Activated naive CD8-positive, alpha-beta T cell treated with anti-CD3 and anti-CD28 coated beads for 36 hours (primary cell): ENCODE measurements at places on chromosomes 5 and 9.
A peak's percentile ranks its signal among the peaks of the same experiment; 100 is the strongest.

DNA sequence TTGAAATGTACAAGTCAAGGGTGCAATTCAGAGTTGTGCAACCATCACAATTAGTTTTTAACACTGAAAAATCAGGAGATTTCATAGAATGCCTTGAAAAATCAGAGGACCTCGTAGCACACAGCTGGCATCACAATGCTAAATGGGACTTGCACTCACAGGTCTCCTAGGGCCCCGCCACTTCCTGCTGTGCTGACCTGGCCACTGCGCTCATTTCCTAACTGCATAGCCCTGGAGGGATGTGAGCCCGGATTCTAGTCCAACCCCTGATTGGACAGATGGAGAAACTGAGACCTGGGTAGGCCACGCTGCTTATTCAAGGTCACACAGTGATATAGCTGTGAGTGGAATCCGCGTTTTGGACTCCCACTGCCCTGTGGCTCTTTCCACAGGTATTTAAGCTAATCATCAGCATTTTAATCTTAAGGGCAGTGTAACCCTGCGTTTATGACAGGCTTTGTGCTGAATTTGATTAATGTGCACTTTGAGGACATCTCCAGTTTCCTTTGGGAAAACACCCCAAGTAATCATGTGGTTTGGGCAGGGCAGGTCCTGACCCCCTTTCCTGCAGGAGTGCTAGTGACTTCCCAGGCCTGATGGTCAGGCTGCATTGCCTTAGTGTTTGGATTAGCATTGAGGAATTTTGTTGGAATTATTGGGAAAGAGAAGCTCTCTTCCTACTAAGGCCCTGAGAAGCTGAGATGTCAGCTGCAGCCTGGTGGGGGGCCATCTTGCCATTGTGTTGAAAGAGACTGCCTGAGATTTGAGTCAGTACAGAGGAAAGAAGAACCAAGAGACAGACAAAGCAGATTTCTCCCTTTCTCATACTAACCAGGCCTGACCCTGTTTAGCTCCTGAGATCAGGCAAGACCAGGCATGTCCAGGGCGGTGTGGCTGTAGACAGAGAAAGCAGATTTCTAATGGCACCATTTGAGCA, 36.2 kb downstream of the STC2 start:
- no peak for DNase-seq

DNA sequence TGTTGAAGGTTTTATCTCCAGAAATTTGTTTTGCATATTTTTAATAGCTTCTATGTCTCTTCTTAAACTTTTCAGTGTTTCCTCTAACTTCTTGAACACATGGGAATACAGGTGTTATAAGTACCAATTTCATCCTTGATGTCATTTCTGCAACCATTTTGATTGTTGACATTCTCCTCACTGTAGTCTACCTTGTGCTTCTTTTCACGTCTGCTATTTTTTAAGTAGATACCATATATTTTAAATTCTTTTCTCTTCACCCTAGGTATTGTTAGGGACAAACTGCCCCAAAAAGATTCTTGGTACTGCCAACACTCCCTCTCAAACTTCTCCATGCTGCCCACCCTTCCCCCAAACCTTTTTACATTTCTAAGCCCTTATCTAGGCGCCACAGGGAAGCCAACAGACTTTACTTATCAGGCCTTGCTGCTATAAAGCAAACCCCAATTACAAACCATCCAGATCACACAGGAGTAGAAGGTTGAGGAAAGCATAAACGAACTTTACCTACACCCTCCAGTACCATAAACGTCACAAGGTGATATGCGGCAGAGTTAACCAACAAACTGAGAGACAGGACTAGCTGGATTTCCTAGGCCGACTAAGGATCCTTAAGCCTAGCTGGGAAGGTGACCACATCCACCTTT, 1165.3 kb downstream of the TAF11L14 start:
- no peak for DNase-seq

- no peak for DNase-seq
Observed at GRCh38 chr5:37448941-37449340, 69.8 kb downstream of the WDR70 start.

- DNase-seq = no peak
Observed at GRCh38 chr5:119358901-119359603, 3.2 kb downstream of the TNFAIP8 start.

GRCh38 chr9:112020680-112021596, 124.3 kb downstream of the UGCG start:
- DNase-seq = no peak

DNA sequence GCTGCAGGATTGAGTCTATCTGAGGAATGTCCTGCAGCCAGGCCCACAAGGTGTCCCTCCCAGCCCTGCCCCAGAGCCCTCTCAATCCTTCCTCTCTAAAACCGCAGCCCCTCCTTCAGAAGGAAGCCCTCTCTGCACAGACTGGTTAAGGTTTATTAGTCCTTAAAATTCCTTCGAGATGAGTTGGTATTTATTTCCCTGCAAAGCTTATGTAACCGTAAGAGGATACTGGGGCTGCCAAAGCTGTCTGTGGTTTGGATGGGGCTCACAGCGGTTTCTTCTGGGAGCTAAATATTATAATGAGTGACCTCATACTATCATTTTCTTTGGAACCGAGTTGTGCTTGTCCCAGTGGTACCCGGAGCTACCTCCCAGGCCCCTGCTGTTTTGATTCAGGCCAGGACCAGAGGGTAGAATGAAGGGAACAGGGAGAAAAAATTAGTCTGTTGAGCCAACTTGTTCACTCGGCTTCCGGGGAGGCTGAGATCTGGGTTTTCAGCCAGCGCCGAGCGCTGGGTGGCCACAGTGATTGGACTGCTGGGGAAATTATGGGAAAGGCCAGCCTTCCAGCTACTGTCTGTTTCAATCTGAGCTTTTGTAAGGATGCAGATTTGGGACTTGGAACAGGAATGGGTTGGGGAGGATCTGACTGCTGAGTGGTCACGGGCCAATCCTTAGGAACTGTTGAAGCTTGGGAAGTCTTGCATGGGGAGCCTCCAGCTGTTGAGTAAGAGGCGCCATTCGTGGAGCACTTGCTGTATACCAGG, 107.5 kb downstream of the NDFIP1 start:
- DNase-seq = no peak

DNA sequence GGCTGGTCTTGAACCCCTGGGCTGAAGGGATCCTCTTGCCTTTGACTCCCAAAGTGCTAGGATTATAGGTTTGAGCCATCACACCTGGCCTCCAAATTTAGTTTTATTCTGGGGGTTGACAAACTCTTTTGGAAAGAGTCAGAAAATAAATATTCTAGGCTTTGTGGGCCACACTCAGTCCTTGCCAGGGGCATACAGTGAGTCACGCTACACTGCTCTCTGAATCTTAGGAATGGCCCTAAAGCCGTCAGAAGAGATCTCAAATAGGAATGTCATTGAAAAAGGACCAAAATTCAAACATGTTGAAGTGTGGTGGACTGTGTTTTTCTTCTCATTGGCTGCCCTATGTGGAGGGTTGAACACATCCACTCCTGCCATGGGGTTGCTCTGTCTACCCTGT, 127.7 kb upstream of the BASP1 start:
- DNase-seq = no peak

DNA sequence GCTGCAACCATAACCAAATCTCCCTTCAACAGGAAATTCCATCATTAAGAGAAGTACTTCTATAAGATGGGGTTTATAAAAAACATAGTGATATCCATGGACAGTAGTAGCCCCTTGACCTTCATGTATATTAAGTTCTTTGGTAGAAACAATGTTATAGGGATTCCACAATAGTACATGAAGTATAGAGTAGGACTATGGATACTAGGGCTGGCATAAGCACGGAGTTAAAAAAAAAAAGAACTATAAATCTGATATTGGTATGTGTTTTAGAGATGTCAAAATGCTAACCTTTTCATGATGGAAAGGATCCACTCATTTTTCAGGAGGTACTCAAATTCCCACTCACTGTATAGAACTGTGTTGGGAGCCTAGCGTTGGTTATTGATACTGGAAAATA, 337.6 kb downstream of the FGF10 start:
- no peak for DNase-seq

DNA sequence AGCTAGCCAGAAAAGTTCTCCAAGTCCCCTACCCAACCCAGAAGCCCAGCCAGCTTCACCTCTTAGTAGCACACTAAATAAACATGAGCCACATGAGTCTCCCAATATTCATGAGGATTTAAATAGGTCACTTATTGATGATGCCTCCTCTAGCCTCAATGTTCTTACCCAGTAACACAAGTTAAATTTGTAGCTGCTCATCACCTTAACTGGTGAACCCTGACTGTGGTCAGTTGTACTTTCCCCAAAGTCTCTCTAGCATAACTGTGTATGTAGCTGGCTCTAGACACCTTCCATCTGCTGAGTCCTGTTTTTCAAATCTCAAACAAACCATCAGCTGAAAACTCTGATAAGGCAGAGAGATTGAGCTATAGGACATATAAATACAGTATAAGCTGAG, 100.3 kb upstream of the ELAVL2 start:
- no peak for DNase-seq

- DNase-seq = no peak
Observed at GRCh38 chr5:95940758-95941682, 20.6 kb downstream of the ELL2 start.

DNA sequence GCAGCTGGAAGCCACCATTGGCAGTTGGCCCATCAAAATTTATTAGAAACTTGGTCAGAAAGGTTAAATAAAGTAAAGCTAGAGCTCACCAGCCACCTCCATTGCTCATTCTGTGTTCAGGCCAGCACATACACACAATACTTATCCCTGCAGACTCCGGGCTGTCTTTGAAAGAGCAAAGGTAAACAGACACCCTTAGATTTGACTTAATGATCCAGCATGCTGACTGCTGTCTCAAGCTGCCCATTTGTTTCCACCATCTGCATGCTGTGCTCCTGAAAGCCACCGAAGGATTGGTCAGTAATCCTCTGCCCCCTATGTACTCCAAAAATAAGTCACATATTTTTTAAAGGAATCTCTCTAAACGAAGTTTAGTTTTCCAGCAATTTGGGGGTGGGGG, 1059.8 kb upstream of the DMAC1 start:
- no peak for DNase-seq

- DNase-seq = no peak
Observed at GRCh38 chr9:74006935-74007334, 490.2 kb upstream of the RORB start.

- no peak for DNase-seq
Observed at GRCh38 chr5:130050585-130050984, 146.3 kb downstream of the CHSY3 start.

DNA sequence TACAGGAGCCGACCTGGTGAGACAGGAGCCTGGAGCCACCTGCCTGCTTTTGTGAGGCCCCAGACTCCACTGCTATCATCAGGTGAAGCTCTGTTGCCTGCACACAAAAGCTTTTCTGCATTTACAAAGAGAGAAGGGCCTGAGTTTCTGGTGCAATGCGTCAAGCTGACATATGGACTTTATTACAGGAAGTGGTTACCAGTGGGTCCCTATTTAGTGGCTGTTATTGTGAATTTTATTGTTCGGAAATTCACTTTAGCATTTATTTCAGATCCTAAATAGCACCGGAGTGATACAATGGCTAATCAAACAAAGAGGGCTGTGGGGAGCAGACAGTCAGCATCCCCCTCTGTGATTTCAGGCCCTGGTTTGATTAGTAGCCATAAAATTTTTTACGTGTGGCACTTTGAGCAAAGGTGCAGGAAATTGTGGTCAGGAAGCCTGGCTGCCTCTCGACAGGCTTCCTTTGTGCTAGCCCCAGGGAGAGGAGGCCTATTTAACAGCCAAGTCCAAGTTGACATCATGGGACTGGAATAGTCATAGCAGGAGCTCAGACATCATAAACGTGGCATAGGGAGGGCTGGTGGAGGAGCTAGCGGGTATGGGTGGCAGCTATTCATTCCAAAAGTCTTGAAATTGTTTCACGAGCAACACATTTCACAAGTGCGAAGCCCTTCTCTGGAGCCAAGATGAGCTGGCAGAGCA, 8.4 kb downstream of the TGFBI start:
- peak; percentile 34 for DNase-seq

DNA sequence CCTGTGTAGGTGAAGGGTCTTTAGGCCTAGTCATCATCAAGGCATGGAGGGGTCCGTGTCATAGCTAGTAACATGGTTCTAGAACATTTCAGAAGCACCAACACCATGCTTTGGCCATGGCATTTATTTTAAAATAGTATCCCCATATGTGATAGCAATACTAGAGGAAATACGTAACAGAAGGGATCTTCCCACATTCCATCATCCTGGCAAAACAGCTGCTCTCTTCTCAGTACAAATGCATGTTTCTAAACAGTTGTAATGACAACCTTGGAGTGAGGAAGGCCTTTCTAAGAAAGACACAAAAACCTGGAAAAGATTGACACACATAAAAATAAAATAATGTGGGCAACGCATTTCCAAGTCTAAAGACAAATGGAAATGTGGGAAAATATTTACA, 97.6 kb downstream of the GADD45G start:
- no peak for DNase-seq

DNA sequence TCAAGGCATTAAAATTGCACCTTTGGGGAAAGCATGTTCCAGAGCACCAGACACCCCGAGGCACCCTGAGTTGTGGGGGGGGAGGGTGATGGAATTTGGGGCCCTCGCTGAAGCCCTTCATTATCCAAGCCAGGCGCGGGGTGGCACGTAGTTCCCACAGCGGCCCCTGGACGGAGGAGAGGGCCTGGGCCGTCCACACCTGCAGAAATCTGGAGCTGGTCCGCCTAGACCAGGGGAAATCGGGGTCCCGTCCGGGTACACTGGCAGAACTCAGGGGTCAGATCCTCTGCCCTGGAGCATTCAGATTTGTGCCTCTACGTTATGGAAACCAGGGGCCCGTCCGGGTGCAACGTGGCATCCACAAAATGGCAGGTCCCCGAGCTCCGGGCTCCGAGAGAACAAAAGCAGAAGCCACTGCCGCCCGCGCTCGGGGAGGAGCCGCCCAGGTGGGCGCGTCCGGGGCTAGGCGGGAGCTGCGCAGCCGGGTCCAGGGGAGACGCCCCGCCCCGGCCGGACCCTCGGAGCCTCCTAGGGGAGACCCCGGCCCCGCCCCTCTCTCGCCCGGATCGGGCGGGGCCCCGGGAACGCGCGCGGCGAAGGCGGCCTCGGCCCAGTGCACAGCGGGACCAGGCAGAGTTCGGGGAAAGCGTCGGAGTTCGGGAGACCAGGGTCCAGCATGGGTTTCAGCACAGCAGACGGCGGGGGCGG, at the start of gene PLEKHG4B:
Gene PLEKHG4B (plus strand): TSS at position 613 of the 708 bp plus-strand sequence. CDS start 64 bp downstream, at position 677.
- DNase-seq = peak; percentile 42

DNA sequence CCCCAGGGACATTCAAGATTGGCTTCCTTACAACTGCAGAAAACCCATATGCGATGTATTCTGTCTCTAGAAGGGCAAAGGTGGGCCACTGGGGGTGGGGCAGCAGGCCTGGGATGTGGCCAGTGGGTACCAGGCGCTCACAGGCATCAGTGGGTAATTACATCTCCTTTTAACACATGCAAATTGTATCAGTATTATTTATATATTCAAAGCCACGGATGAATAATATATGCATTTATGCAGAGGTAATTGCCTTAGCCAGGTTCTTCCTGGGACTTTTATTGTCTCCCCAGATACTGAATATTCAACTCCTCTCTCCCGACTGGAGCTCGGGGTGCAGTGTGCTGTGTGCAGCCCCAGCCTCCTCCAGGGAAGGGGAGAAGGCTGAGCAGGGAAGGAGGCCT, 109.4 kb upstream of the MVB12B start:
- DNase-seq = no peak

DNA sequence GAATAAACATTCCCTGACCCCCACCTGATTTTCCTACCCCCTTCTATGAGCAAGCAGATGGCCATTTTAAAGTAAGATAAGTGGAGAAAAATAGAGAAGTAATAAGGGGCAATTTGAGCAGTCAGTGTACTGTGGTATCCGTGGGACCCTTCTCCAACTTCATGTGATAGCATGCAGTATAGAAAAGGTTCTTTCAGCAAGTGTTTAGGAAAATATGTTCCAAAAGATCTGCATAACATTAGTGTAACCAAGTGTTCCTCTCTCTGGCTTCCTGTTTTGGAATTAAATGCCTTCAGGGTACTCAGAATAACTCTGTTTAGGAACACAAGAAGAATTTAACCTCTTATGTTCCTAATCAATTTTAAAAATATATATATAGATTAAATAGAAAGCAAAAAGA, 134.9 kb downstream of the ATG10 start:
- no peak for DNase-seq
